ENCODE measurements at places on chromosomes 7 and 10.

DNA sequence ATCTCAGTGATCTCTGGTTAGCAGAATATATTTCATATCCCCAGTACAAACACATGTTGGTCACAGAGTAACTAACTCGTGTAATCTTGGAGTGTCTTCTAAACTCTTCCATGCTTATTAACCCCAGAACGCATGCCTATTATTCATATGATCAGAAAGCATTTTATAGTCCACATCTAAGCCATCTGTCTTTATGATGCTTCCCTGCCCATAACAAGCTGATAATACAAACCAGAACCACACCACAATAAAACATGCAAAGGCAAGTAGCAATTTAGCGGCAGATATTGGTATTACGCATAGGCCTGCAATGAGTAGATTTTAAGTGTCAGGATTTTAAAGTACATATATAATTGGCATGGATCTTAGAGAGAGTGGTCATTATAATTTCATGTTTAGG lies 120.0 kb upstream of the PRKCQ start:
- no peak for DNase-seq

DNA sequence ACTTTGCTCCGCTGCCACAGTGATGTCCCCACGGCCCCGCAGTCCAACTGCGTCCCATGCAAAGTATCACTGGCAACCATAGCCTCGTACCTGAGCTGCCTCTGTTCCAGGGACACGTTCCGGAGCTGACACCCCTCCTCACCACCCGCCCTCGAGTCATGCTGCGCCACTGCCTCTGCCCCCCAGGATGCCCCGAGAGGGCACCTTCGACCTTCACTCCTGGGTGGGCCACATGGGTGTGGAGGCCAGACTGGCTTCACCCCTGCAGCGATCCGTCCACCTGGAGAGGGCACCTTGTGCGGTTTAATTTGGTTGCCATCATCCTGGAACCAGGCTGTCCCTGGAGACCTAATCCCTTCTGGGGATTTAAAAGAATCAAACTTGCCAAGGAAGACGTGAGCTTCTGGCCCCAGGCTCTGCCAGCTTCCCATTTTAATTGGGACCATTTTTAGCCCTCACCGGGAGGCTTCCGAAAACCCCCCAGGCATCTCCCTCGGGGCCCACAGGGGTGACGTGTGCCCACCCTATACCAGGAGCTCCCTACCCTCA lies 19.2 kb upstream of the TNRC18 start:
- DNase-seq = no peak

- no peak for DNase-seq
These were observed 62.0 kb upstream of the ST8SIA6 start for GRCh38 chr10:17516376-17516775.

- DNase-seq = no peak
These were observed 75.1 kb downstream of the ANKRD61 start for GRCh38 chr7:6106140-6106904.

DNA sequence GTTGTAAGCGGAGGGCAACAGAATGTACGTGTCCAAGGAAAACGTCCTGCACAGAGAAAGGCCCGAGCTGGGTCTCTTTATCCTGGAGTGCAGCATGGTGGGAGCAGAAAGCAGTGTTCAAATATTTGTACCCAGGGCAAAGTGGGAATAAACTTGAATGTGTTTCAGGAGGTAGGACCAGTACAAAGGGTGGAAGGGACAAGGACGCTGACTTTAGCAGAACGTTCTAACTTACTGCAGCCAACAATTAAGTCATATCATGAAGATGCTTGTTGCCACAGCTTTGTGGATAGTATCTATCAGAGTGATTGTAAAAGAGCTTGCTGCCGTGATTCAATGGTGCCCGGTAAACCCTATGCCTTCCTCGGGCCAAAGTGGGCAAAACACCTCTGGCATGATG lies 30.5 kb upstream of the ZC3HAV1L start:
- DNase-seq = no peak

GRCh38 chr7:121334875-121335648 lies 6.3 kb downstream of the WNT16 start:
- no peak for DNase-seq

- DNase-seq = no peak
These were observed 289.8 kb upstream of the KLF6 start for GRCh38 chr10:4074545-4075407.

DNA sequence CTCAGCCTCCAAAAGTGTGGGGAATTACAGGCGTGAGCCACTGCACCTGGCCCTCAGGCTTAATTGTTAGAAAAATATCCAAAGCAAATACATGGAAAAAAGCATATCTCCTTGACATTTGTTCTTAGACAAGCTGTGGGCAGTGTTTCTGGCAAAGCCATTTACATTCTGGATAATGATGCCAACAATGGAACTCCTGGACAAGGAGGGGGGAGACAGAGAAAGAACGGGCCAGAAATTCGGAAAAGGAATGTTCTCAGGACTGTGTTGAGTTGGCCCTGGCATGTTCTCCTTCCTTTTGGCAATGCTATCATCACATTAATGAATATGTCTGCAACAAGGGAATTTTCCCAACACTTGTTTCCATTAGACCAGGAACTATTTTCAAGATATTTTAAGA lies 88.7 kb downstream of the UBE2H start:
- no peak for DNase-seq

DNA sequence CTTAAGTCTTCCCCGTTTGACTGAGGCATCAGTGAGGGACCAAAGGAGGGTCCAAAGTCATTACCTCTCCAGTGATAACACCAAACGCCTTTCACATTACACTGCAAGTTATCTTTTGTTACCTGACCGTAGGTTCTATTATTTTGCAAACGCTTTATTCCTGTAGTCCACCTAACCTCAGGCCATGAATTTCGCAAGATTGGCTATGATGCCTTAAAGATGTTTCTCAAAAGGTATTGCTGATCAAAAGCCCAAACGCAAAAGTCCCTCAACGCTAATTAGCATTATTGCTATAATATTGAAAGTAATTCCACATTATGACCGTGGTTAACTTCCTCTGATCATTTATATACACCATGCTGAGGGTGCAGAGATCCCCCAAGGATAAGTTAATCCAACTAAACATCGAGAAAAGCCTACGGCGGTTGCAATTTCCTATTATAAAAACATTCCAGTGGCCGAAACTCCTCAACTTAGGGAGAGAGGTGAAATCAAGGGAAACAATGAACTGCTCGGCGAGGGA lies 649 bp downstream of the DNA2 start:
- DNase-seq = no peak

GRCh38 chr7:132584796-132585494 lies 8.7 kb upstream of the PLXNA4 start:
- DNase-seq = no peak

GRCh38 chr7:12398186-12398585 lies 5.5 kb downstream of the VWDE start:
- DNase-seq = no peak
